Activated T-helper 1 cell treated with anti-CD3 and anti-CD28 coated beads, Interleukin-12 subunit alpha, Interleukin-12 subunit beta, Interleukin-2, Interleukin-4 antibody, amounts not matched to agents 30 ng/mL and 10 ng/mL and 1 ng/mL, durations not matched to agents 14 hours and 24 hours and 36 hours (primary cell): ENCODE measurements at places on chromosomes 3 and 15. TPM values are rescaled to one million over a fixed set of nuclear protein-coding genes. Genes with fewer than 3 reads are reported as not detected.

- no peak for DNase-seq
Observed at GRCh38 chr15:48358229-48359152, 27.3 kb downstream of the DUT start.

GRCh38 chr15:60667190-60667868 is 188.4 kb upstream of the ICE2 start:
- no peak for DNase-seq

DNA sequence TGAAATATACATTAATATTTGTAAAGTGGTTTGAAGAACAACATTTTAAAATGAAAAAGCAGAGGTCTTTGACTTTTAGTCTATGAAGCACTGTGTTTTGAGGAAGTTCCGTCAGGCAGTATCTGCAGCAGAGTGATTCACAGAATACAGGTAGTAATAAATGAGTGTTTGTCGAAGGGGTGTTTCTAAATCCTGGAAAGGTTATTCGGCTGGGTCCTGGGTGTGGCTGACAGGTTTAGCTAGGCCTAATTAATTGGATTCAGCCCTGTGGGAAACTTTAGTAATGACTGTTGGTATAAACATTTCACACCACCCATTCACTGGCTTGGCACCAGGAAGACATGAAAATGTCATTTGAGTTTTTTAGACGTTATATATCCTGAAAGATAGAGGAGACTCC is 51.3 kb downstream of the TIPARP start:
- no peak for DNase-seq

DNA sequence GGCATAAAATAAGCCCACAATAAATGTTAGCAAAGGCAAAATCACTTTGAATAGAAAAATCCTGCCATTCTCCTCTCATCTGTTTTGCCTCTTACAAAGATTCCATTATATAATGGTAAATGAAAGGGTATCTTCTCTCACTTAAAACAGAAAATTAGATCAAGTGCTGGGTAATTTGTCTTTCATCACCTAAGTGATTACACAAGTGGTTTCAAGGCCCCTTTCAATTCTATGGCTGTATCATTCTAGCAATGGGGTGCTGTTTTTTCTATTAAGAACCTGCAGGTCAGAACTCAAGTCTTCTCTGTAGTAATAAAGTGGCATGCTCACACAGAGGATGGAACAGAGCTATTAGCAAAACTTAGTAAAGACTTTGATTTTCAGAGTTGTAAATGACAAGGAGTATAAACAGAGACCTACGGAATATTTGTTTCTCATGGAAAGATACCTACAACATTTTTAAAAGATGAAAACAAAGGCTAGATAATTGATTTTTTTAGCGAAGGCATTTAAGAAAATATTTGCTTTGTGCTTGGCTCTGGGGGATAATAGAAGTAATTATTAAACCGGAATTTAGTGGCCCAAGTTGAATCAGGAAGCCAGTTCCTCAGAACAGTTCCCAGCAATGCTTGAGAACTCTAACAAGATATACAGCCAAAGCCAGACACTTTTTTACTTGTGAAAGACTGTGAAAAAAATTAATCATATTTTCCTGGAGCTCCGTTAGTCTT is 137.4 kb downstream of the CMSS1 start:
- DNase-seq, result no peak

- no peak for DNase-seq
Observed at GRCh38 chr15:78734451-78735064, 76.7 kb downstream of the ADAMTS7 start.

DNA sequence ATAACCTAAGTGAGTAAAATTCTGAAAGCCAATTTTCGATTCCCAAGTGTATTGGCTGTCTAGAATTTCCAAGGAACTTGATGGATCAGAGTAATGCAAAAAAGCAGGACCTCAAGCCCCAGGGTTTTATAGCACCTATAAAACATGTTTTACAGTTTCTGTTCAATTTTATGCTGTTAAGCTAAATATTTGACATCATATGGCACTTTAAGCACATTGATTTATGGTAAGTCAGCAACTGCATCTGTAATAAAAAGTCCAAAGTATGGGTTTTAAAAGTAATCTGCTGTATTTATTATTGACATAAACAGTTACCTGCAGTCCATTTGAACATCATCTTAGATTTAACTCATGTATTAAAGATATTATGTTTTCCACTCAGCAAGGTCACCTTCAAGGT is 20.0 kb upstream of the MFSD1 start:
- DNase-seq, result no peak

- DNase-seq, result no peak
Observed at GRCh38 chr3:34955680-34956079, 683.6 kb upstream of the ARPP21 start.

DNA sequence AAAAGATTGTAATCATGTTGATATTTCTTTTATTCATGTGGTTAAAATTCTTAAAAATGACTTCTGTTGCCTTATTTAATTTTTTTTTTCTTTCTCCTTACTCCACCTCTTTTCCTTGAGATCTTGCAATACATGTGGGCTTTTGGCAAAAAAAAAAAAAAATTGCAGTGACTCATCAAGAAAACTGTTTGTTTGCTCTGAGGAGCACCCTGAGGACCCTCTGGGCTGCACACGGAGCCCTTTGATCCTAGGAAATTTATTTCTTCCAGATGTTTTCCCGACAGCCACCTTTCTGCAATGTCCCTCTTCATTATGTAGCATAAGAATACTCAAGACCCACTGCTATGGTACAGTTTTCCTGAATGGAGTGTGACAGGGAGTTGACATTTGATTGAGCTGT is 371.7 kb downstream of the ZBTB20 start:
- DNase-seq, result no peak

The EIF5A2 gene
- total RNA-seq, result 8.1 and 10.5 TPM in 2 replicates

The ADAMTSL3 gene
- not detected in 2 replicates for total RNA-seq

The ETV5 gene
- 3.3 and 3.6 TPM in 2 replicates for total RNA-seq

The KLHL40 gene
- total RNA-seq, result not detected in 2 replicates
